ENCODE measurements at places on chromosomes 1 and 21.

GRCh38 chr1:234696148-234696576, 86.2 kb upstream of the IRF2BP2 start:
- peak; percentile 80 for ATAC-seq

- ATAC-seq, result no peak
Observed at GRCh38 chr1:20530306-20530705, 22.1 kb upstream of the FAM43B start.

- no peak for ATAC-seq
Observed at GRCh38 chr1:96772972-96773371, 51.4 kb downstream of the PTBP2 start.

DNA sequence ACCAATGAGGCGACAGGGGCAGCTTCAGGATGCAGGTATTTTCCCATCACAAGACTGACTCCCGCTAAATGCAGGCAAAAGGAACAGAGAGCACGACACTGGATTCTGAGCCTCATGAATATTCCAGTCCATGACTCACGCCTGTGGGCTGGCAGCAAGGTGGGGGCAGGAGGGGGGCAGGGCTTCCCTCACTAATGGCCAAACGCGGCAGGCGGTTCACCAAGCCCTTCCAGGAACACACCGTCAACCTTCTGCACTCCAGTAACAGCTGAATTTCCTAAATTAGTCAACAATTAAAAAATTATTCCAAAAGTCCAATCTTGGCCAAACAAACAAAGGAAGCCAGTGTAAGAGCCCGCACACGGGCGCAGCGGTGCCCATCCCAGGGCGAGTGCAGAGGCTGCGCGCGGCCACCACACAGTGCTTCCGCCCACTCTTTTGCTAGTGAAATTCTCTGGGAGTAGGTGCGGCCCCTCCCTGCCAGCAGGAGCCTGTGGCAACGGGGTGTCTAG, 12.5 kb upstream of the GPR153 start:
- no peak for ATAC-seq

DNA sequence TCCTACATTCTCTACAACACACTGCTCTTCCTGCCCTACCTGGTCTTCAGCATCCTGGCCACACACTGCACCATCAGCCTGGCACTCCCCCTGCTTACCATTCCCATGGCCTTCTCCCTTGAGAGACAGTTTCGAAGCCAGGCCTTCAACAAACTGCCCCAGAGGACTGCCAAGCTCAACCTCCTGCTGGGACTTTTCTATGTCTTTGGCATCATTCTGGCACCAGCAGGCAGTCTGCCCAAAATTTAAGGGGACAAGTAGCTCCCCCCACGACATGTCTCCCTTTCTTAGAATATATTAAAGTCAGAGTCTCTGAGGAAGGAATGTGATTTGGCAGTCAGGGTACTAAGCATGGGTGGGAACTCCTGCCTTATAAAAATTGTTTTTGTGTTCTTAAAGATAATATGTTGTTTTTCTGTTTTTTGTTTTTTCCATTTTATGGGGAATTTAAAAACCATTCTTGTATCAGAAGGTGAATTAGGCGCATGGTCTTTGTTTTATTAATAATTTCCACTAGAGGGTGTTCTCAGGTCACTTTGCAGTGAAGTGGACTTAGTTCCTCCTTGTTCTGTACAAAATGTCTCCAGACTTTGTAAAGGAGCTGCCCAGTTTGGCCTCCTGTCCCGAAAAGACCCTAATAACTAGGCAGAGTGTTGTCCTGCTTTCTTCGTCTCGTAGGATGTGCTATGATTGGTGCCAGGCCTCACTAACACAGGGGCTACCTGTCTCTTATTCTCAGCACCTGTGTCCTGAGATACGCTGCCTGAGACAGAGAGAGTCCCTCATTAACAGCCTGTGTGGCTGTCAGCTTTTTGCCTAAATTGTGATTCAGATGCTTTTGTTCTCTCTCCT, 13.1 kb downstream of the UBIAD1 start:
- ATAC-seq, result no peak

GRCh38 chr1:36781098-36781497, 253.2 kb downstream of the GRIK3 start:
- no peak for ATAC-seq

DNA sequence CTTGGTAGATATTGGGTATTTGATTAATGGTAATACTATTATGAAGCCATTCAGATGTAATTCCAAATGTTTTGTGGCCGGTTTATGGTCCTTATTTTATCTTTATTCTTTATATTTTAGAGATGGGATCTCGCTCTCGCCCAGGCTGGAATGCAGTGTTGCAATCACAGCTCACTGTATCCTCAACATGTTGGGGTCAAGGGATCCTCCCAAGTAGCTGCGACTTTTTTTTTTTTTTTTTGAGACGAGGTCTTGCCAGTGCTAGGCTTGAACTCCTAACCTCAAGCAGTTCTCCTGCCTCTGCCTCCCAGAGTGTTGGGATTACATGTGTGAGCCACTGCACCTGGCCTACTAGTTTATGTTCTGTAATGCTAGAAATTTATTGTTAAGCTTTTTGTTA, 4.7 kb downstream of the DDI2 start:
- ATAC-seq, result no peak

DNA sequence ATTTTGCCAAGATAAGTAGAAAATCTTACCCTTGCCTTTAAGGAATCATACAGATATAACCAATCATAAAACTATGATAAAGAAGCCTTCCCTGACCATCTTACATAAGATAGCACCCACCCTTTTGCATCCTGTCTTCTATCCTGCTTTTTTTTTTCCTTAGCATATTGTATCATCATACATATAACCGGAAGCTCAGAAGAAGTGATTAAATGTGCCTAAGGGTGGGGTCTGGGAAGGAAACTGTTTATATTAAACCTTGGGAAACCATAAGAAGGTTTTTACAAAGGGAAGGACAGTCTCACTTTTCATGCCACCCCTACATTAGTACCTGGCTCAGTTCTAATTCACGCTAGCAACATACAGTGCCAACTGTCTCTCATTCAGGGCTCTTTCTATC, 66.8 kb downstream of the LUZP1 start:
- no peak for ATAC-seq

- no peak for ATAC-seq
Observed at GRCh38 chr1:201365251-201365650, 12.2 kb downstream of the TNNT2 start.

- peak; percentile 94 for ATAC-seq
Observed at GRCh38 chr1:157584503-157584902, 13.4 kb downstream of the FCRL4 start.

DNA sequence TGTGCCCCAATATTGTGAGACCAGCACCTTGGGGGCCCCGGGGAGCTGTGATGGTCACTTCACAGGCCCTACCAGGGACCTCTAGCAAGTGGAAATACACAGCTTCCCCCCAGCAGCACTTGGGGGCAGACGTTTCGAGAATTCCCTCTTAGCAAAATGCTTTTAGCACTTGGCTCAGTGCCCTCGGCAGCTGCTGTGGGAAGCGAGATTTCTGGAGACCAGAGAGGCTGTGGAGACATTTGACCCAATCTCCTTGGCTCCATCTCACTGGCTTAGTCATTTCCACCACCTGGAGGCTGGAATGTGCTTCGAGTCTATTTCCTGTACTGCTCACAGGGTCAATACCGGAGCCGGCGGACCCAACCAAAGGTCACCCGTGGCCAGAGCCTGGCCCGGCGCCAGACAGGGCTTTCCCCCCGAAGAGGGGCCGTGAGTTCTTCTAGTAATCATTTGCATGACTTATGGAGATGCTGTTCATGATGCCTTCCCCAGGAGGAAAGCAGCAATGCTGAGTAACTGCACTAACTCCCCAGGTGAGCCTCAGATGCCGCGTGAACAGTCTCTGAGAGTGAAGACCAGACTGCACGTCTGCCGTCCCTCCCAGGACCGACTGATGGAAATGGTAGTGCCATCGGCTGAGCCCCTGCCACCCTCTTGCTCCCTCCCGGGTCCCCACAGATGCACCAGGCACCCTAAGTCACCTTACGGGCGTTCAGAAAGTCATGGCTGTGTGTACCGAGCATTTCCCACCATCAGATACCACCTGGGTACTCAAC, 4.4 kb upstream of the C2CD2 start:
- ATAC-seq, result no peak

DNA sequence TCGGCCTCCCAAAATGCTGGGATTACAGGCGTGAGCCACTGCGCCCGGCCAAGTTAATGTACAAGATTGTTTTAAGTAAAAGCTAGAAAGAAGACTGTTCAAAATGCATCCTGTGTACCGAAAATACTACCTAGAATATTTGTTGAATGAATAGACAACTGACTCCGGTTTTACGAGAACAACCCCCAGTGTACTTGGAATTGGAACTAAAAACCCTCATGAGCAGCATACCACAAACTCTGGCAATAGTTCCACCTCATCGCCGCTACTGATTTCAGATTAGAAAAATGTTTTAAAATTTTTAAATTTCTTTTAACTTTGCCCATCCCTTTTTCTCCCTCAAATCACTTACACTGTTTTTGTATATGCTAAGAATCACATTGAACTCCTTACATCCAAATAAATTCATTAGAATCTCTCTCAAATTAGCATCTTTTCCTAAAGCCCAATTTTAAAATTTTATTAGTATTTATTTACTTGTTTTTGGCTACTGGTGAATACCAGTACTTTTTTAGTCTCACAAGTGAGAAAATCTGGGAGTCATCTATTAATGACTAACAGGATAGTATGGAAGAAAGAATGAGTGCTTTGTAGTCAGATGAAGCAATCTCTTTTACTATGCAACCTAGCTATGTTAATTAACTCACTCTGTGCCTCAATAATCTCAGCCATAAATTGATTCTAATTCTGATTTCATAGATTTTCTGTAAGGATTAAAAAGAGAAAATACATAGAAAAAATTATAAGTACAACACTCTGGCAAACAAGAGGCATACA, 95.1 kb downstream of the GPATCH2 start:
- no peak for ATAC-seq

DNA sequence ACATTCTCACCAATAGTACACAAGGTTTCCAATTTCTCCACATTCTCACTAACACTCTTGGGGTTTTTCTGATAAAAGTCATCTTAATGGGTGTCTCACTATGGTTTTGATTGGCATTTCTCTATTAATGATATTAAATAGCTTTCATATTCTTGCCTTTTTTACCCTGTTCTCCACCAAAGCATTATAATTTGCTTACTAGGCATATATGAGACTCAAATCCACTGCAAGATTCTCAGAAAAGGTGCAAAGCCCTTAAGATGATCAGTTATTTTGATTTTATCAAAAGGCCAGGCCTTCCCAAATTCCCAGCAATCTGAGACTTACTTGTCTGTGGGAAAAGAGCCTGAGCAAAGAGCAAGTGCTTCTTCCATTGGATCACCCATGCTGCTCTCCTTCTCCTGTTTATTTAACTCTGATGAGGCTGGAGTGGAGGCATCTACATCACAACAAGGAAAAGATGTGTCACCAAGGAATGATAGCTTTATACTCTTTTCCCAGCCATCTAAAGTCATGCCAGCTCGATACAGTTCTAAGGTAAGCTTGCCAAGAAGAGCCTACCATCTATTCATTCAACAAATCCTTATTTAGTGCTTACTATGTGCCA, 24.6 kb downstream of the CLSPN start:
- ATAC-seq, result no peak

DNA sequence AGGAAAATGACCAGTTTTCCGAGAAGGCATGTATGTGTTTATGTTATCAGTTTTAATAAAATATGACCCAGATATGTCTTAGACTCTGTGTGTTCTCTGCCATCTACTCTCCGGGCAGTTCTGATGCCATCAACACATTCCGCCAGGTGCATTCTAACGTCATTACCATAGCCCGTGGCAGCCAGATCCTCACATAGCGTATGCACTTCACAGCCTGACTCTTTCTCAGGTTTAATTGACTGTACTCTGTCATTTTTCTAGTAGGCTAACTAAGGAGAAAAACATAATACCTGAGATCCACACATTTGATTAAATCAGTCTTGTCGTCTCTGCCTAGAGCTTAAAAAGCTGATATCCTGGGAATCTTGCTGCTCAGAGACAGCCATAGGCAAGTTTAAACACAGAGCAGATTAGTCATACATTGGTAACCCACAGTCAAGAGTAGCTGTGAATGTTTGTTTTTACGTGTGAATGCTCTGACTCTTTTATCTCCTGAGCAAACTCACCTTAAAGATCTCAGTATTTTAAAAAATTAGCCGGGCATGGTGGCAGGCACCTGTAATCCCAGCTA, 175.9 kb downstream of the GREM2 start:
- no peak for ATAC-seq

DNA sequence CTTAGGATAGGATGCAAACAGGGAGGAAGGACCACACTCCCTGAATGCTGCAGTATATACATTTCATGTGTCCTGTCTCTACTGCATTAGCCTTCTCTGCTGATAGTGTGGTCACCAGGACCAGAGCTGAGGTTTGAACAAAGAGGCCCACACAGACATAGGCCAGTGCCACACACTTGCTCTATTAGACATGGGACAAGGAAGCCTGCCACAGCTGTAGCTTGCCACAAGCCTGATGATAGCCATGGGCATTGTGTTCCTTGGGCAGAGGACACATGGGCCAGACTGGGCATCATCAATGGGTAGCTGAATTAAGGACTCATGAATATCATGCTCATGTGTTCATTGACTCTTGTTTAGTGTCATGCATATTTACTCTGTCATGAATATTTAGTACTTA, 10.4 kb downstream of the CAMSAP2 start:
- peak; percentile 20 for ATAC-seq
